ENCODE measurements at places on chromosomes 3 and 15.

GRCh38 chr3:8713901-8714759, 19.5 kb upstream of the CAV3 start:
- DNase-seq, result no peak

GRCh38 chr3:130699765-130700164, 46.9 kb downstream of the PIK3R4 start:
- DNase-seq, result no peak

DNA sequence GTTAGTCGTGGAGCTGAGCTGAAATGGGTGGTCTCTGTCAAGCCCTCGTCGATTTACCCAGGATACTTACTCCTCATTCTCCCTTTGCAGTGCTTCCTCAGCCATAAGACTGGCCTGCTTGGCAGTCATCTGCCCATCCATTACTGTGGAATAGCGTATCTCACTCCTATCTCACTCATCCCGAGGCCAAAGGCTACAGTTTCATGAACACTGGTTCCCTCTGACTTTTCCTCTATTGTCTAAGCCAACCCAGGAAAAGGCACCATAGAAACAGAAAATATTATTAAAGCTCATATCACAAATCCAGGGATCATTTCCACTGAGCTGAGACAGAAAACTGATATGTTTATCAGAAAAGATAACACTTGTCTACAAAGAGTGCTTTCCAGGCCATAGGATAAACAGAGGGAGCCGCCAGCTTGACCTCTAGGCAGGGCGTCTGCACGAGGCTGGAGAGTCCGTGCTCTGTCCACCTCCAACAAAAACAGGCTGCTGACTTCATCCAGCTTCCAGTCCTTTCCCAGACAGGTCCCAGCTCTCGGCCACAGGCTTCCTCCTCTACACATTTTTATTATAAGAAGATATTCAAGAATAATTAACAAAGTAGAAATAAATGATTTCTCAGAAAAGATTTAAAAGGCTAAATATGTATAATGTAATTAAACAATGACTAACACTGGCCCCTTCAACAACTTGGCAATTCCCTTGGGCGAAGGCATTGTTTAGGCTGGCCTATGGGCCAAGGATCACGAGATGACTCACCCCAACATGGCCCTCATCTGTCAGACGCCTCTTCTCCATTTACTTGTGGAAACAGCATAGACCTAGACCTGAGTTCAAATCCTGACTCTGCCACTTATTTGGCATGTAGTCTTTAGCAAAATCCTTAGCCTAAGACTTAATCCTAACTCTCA, 27.4 kb upstream of the BOC start:
- no peak for DNase-seq

- DNase-seq, result no peak
These were observed 149.8 kb downstream of the NSMCE3 start for GRCh38 chr15:29119847-29120246.

- no peak for DNase-seq
These were observed at the start of gene KLHL6 for GRCh38 chr3:183555541-183556081. TSS of gene KLHL6 (minus strand) at chr3:183555706. CDS start at chr3:183555653, 53 bp downstream.

- no peak for DNase-seq
These were observed 68.4 kb downstream of the TAMM41 start for GRCh38 chr3:11778248-11778647.

GRCh38 chr3:58048301-58048700, 40.1 kb downstream of the FLNB start:
- DNase-seq, result no peak

GRCh38 chr3:40602778-40603385, 78.1 kb downstream of the ZNF621 start:
- no peak for DNase-seq

- DNase-seq, result no peak
These were observed 33.0 kb upstream of the SV2B start for GRCh38 chr15:91067036-91067435.

DNA sequence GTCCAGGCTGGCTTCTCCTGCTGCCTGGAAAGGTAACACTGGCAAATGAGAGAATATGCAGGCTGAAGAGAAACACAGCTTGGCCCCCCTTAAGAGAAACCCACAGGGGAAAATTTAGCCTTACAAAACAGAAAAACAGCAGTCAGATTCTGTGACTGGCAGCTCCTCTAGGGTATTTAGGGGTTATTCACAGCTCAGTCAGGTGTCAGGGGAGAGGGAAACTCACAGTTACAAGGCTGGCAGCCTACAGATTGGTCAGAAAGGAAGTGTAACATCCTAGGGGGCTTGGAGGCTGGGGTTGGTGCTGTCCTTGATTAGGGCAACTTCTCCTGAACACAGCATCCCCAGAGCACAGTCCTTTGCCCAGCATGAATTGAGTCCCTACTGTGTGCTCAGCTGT, 81.4 kb downstream of the SEMA5B start:
- DNase-seq, result no peak

DNA sequence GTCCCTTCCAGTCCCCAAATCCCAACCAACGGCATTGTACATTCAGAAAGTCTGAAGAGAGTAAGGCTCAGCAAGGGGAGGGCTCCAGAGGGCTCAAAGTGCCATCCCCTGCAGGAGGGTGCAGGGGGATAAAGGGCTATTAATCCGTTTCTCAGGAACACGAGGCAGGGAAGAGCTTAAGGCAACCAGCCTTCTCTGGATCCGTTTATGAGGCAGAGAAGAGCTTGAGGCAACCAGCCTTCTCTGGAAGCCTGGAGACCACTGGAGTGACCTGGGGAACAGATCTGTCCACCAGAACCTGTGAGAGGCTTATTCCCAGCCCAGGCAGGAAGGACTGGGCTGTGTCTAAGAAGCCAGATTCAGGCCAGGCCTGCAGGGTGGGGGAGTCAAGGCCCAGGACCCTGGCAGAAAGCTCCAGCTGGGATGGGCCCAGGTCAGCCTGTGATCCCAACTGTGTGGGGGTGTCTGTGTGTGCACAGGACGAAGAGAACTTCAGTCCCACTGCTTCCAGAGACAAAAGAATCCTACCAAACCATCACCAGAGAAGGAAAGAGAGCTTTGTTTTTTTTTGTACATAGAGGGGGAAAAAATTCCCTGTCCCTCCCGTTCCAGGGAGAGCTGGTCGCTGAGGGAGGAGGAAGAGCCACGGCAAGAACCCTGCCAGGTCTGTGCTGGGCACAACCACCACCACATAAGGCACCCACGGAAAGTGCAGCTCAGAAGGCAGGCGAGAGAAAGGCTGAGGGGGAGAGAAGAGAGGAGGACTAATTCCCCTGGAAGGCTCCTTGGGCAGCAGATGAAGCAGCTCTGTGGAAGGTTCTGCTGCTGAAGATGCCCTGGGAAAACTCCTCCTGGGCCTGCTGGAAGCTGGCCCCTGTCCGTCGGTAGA, 1.6 kb upstream of the ULK3 start:
- DNase-seq, result no peak

DNA sequence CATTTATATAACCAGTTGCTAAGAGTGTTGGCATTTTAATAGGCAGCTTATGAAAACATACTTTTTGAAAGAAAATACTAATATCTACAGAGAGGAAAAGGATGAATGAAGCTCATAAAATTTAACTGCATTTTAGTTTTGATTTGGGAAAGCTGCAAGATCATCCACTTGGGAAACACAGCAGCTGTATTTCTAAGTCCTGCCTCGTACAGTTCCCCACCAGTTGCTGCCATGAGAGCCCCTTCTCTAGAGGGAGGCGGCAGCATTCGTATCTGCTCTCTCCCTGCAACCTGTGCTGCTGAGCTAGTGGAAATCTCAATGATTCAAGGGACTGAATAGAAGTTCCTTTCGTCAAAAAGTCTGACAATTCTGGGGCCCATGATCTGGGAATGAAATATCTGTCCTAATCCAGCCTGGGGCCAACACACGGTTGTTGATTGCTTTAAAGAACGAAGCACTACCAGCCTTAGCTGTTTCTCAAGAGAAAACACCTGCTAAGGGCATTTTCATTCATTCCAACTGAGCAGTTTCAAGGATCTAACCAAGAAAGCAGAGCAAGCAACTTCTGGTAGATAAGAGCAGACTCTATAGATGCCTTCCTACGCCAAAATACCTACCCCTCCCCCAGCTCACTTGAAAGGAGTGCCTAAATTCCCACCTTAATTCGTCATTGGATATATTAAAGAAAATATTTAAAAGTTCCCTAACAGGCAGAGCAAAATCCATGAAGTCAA, 223.7 kb downstream of the MAGI1 start:
- DNase-seq, result no peak

- DNase-seq, result no peak
These were observed 512 bp upstream of the TRH start for GRCh38 chr3:129973853-129974563.

DNA sequence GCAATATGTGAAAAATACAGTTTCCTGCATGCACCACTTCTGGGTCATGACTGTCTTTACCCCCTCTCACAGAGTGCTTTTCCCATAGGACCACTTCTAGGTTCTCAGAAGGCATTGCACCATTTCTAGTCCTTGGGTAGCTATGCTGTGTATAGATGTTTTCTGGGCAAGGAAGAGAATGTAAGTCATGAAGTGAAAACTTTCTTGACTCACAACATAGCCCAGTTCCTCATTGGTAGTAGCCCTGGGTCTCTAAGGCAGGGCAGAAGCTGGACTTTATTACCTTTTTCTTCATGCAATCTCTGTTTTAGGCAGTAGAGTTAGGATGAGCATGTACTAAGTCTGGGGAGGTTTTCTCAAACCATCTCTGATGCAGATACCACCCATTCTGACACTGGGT, 203.1 kb downstream of the EPHB1 start:
- no peak for DNase-seq

DNA sequence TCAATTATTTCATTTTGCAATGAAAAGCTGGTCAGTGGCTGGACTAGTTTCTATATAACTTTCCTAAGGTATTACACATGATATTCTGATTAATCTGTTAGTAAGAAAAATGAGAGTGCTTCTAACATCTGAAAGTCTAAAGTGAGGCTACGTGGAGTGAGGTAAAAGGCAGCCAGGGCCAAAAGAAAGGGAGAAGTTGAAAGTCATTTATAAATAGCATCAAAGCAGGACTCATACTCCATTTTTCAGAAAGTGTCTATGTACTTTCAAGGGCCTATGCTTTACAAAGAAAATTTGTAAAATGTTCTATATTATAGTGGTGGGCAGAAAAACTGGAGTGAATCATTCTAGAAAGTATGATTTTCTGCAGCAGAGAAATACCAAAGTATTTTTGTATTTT, 80.0 kb downstream of the CSNK1G1 start:
- DNase-seq, result no peak

- DNase-seq, result no peak
These were observed 123.3 kb upstream of the BFSP2 start for GRCh38 chr3:133276594-133276993.

DNA sequence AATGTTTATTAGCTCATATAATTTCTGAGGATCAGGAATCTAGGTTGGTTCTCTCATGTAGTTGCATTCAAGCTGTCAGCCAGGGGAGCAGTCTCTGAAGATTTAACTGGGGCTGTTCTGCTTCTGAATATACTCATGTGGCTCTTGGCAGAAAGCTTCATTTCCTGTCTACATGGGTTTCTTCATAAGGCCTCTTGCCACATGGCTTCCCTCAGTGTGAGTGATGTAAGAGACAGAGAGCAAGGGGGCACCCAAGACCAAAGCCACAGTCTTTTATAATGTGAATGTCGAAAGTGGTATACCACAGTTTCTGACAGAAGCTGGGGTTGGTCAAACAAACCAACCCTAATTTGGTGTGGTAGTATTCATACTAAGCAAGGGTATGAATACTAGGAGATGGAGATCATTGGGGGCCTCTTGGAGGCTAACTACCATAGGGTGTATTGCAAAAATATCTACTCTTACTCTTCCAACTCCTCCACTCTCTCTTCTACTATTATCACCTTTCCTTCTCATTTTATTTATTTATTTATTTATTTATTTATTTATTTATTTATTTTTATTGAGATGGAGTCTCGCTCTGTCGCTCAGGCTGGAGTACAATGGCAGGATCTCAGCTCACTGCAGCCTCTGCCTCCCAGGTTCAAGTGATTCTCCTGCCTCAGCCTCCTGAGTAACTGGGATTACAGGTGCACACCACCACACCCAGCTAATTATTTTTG, 123.8 kb downstream of the B3GALNT1 start:
- no peak for DNase-seq

DNA sequence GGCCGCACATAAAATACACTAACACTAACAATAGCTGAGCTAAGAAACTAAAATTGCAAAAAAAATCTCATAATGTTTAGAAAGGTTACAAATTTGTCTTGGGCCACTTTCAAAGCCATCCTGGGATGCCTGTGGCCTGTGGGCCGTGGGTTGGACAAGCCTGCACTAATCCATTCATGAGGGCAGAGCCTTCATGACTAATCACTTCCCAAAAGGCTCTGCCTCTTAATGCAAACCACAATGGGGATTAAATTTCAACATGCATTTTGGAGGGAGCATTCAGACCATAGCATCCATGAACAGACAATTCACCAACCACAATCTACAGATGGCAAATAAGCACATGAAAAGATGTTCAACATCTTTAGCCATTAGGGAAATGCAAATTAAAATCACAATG, 128.2 kb downstream of the SUCLG2 start:
- no peak for DNase-seq

DNA sequence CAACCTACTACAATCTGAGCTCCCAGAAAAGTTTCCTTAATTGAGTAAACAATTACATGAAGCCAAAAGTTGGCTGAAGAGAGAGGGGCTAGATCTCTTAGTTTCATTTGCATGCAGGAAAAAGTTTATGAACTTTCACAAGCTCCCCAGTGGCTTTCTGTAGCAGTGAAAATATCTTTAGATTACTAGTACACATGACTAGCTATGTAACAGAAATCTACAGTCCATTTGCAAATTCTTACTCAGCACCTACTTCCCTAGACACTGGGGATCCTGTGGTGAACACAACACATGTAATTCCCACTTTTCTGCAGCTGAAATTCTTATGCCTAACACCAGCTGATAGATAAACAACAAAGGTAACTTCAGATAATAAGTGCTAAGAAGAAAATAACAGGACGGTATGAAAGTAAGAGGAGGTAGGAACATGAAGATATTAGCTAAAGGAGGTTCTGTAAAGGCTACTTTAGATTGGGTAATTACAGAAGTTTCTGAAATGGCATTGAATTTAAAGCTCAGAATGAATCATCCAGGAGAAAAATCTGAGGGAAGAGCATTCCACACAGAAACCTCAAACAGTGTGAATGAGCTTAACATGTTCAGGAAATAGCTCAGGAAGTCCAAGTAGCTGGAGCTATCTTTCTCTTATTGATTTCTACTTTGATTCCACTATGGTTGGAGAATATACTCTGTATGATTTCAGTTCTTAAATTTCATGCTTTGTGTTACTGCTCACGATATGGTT, 204.8 kb downstream of the MAGI1 start:
- DNase-seq, result no peak

GRCh38 chr15:59295261-59296001, 77.2 kb downstream of the MYO1E start:
- DNase-seq, result no peak

DNA sequence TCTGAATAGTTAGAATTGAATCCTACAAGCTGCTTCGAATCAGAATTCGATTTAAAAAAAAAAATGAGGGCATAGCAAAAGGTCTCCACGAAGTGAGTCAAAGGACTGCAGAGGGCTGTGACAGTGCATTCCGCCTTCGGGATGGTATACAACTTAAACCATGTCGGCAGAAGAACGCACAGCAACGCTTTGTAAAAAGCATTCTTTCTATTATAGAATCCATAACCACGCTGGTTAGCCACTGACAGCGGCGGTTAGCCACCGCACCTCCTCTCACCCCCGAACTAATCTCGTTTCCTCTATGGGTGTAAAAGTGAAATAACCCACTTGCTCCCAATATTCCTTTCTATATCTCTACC, 664 bp upstream of the PIK3CA start:
- no peak for DNase-seq

- no peak for DNase-seq
These were observed 92.9 kb upstream of the GK5 start for GRCh38 chr3:142318331-142318730.

Data from NCI-H510A (cell line).